ENCODE measurements at places on chromosomes 6 and 20.

DNA sequence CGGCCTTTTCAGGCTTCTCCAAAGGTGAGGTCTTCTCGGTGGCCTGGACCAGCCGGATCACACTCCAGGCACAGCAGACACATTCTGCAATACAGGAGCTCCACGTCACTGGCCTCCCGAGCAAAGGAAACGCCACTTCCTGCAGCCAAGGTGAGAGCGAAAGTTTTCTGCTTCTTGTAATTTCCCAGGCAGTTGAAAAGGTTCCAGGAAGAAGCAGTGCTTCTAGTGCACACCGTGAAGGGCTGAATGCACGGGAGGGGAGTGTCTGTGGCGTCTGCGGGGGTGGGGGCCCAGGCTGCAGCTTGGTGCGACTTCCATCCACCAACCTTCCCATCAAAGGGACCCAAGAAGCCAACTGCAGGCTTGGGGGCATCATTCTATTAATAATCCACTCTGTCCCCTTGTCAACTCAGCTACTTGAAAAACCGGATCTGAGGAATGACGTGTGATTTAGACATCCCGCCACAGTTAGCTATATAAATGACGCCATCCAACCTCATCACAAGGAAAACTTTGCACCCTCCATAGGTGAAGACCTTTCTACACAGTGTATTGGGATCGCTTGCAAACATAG, 61.1 kb downstream of the NFATC2 start:
- DNase-seq: no peak

DNA sequence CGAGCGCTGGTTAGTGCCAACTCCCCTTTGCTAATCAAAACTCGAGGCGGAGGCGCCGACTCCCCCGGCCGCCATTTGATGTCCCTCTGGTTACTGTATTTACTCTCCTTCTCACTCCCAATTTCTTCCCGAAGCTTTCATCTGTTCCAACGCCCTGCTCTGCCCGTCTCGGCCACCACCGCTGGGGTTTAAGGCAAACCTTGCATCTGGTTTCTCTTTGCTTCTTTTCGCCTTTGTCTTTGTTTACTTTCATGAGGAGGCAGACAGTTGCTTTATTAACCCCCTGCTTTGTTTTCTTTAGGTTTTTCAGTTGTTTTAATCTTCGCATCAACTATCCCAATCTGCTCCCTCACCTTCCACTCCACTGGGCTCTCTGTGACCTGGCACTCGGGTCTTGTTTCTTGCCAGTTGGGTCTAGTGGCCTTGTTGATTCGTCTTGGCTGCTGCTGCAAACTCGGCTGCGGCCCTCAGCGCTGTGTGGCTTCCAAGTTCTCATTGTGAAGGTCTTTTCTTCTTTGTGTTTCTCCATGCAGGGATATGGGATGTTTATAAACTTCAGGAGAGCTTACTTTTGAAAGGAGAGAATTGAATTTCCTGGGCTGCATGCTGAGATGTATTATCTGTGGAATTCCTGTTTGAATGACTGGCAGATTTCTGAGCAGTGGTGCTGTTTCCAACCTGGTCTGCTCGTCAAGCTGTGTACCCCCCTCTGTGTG, 155.1 kb downstream of the CDC5L start:
- DNase-seq: no peak

DNA sequence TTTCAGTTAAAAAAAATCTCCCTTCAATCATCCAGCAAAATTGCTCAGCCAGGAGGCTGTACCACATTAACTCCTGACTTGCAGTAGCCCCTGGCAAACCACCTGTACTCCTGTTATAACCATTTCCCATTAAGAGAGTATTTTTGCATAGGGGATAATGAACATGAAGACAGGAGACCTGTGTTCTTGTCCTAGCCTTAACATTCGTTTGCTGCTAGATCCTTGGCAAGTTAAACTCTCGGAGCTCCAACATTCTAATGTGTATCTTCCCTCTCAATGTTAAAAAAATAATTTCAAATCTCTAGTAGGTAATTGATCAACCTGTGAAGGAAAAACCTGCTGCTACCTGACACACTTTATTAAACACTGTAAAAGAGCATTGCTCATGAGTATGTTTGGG, 8.4 kb upstream of the TMEM200A start:
- DNase-seq: no peak

- no peak for DNase-seq
Measured at GRCh38 chr6:154763650-154764049, 30.4 kb downstream of the SCAF8 start.

DNA sequence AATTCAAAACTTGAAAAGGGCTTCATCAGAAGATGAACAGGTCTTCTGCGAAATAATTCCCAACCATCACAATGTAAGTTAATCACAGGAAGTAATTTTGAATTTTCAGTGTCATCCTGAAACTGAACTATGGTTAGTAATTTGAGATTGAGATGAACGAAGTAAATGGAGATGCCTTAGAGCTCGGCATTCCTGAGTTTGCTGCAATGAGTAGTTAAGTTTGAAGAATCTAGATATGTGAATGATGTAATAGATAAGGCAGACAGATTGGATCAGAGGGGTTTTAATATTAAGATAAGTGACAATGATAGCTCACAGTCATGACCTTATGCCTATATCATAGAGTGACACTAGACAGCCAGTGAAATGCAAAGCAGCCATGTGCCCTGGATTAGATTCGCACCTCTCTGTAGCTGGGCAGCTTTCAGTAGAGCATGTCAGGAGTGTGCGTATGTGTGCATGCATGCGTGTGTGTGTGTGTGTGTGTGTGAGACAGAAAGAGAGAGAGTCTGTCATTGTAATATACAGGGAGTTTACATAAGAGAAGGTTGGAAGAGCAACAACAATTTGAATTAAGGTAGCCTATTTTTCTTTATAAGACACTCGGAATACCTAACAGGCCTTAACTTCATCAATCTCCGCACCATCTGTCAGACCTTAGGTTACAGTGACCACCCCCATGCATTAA, 233.0 kb downstream of the GMPR start:
- no peak for DNase-seq

DNA sequence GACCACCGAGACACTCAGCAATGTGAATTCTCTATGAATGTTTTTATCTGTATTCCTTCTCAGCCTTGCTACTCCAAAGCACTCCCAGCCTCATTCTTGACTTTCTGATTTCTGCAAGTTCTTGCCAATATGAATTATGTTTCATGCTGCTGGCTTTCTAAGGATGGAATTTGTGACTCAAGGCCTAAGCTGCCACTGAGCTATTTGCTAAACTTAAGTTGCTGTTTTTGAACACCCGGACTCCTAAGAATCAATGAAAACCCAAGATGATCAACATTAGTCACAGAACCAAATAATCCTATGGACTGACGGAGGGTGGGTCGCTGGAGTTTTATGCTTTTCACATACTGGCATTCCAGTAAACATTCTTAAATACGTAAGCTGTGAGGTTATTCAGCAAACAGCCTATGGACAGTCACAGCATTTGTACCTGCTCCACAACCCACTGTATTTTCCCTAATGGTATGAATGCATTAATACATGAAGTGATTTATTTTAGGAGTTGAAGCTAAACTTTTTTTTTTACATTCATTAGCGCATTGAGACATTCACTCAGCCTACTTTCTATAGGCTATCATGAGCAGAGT, 8.2 kb upstream of the PXDC1 start:
- DNase-seq: no peak

- DNase-seq: no peak
Measured at GRCh38 chr20:60822699-60823607, 429.1 kb upstream of the CDH4 start.

DNA sequence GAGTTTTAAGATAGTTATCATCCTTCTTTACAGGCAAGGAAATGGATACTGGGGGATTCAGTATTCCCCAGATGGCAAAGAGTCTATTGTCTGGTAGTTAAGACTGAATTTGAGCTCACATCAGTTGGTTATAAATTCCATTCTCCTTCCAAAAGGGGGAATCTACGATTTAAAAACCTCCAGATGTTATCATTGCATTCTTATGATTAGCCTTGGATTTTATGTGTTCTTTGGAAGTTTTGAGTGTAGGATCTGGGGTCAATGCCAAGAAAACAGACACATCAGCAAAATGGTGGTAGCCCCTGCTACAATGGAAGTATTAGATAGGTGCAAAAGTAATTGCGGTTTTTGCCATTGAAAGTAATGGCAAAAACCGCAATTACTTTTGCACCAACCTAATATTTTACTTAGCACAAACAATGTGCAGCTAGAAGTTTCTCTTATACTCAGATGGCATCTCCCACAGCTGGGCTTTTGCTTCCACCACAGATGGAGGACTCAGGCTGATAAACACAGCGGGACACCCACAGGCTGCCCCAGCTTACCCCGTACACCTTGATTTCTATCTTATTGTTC, 168.2 kb upstream of the RIN2 start:
- DNase-seq: no peak

DNA sequence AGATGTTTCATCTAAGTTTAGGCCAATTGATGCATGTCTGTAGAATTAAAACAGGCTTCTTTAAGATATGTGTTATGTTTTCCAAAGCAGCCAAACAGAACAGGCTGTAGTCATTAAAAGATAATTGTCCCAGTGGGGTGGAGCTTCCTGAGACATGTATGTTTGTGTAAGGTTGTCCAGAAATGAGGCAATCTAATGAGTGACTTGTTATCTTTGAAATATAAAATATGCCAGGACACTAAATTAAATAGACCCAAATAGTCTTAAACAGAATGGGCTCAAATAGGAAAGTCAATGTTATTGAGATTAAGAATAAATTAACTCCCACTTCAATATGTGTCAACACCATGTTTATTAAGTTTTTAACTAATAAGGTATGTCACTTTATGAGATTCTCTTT, 204.7 kb upstream of the RNF217 start:
- DNase-seq: no peak

DNA sequence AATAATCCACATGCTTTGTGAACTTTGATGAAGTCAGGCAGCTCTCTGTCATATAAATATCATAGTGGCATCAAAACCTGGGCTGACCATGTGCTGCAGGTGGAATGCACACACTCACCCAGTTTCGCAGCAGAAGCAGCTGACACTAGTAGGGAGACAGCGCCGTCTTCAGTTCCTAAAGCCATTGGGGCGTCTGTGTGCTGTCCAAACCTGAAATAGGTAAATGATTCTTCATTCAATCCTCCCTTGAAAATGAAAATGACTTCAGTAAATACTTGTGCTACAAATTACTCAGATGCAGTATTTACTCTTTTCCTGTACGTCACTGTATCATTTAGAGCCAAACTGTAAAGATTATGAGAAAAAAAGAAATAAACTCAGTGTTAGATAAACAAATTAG, 127.5 kb downstream of the EYA4 start:
- no peak for DNase-seq

DNA sequence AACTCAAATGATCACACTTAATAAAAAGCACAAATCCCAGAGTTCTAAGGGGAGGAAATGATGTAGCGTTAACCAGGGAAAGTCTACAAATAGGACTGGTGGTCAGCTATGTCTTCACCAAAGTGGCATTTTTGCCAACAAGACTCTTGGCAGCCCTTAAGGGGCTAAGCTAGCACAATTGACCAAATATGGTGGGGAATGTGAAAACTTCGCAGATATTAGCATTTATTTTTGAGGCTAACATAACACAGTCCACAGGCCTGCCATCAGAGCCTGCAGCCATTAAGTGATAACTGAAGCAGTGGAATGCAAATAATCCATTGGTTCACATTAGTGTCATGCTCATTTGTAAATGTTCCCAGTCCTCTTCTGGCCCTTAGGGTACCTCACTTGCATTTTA, 274.6 kb downstream of the FOXC1 start:
- DNase-seq: no peak

GRCh38 chr20:12927489-12927888, 81.3 kb upstream of the SPTLC3 start:
- DNase-seq: no peak

DNA sequence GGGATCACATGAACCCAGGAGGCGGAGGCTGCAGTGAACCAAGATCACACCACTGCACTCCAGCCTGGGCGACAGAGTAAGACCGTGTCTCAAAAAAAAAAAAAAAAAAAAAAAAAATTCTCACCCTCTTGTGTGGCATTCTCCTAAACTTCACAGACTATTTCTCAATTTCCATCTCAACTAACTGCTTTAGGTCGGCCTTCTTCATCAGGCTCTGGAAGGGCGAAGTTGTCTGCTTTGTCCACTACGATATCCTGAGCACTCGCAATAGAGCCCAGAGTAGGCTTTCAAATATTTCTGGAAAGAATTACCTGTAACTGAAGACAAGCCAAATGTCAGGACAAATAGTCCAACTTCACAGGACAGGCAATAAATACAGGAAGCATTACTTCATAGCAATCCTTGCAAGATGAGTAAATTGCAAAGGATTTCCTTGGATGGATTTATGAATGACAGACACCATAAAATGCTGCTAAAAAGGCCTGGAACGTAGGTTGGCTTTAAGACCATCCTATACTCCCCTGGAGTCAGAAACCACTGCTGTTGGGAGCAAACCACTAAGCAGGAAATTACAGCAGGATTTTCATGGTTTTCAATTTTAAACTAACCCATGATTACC, 116.3 kb upstream of the SLC2A12 start:
- DNase-seq: no peak

GRCh38 chr20:10427060-10427692, 6.8 kb downstream of the MKKS start:
- DNase-seq: no peak

- no peak for DNase-seq
Measured at GRCh38 chr6:52336919-52337561, 24.9 kb upstream of the PAQR8 start.

GRCh38 chr6:49462927-49463611, at the start of the genes CENPQ and MMUT:
Gene CENPQ (plus strand): TSS chr6:49463370. CDS start chr6:49470177, 6,807 bp downstream.
Gene MMUT (minus strand): TSS chr6:49463253. CDS start chr6:49459466, 3,787 bp downstream.
- DNase-seq: peak; percentile 95

GRCh38 chr6:109441069-109441816, 719 bp downstream of the SMPD2 start:
- DNase-seq: no peak

- no peak for DNase-seq
Measured at GRCh38 chr6:132153221-132153898, 202.2 kb upstream of the CCN2 start.

- no peak for DNase-seq
Measured at GRCh38 chr20:46073443-46073842, 16.3 kb downstream of the NCOA5 start.

- DNase-seq: no peak
Measured at GRCh38 chr6:130843575-130844320, 16.5 kb downstream of the SMLR1 start.

GRCh38 chr6:15914553-15914952, 214.3 kb upstream of the MYLIP start:
- DNase-seq: no peak

DNA sequence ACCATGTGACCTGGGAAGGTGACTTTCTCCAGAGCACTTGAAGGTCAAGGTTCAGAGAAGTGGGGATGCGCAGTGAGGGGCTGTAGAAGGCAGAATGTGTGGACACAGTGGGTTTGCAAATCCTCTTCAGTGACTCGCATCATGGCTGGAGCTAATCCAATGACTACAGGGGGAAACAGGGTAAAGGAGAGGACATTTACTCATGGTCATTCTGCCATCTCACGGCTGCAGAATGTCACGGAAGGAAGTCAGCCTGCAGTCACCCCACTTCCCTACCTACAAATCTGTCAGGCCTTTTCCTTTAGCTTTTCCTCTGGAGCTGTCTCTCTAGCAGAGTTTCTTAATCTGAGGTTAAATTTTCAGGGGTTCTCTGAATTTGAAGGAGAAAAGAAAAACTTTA, 337.6 kb downstream of the CDC5L start:
- no peak for DNase-seq

All from NCI-H1048 (cell line).